ENCODE measurements at places on chromosomes 6 and 20.
A peak's percentile ranks its signal among the peaks of the same experiment; 100 is the strongest.

- DNase-seq, result no peak
These were observed 149.5 kb upstream of the RPS6KA2 start for GRCh38 chr6:166776571-166776970.

- no peak for DNase-seq
These were observed 148.0 kb downstream of the LRFN2 start for GRCh38 chr6:40439026-40439800.

GRCh38 chr20:56752274-56752673 lies 123.2 kb downstream of the TFAP2C start:
- DNase-seq, result no peak

GRCh38 chr6:6604566-6604965 lies 16.0 kb downstream of the LY86 start:
- DNase-seq, result no peak

GRCh38 chr6:158654960-158655489 lies 5.2 kb downstream of the SYTL3 start:
- DNase-seq, result no peak

GRCh38 chr6:34644716-34645115 lies 51.9 kb downstream of the ILRUN start:
- no peak for DNase-seq

- DNase-seq, result peak; percentile 31
These were observed at the start of gene COL19A1 for GRCh38 chr6:69866351-69866769. TSS of gene COL19A1 (plus strand) at chr6:69866556. CDS start at chr6:69879568, 13,012 bp downstream.

DNA sequence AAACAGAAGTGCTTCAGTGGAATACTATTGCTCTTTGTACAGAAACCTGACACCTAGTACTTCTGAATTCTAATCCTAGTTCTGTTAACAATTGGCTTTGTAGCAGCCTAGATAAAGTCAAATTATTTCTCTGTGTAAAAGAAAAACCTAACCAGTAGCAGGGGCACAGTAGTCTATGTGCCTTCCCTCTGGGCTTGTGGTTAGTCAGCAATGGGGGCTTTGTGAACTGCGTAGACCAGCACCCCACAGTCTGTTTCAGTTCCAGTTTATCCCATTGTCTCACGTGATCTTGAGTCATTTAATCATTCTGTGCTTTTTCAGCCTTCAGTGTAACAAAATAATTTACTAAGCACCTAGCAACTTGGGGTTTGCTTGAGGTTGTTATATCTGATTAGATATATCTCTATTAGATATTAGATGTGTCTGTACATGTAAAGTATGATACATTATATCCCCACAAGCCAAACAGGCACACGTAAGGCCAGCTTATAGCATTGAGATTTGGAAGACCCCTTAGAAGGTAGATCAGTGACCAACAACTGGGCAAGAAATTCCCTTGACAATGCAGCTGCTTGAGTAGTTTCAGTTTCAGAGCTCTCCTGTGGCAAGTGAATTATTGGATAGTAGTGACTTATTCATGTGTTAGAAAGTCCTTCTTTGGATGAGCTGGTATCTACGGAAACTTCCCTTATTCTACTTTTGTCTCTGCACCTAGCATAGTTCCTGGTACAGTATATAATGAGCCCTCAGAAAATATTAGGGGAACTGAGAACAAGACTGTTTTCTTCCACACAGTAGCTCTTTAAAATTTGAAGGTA lies 27.9 kb upstream of the CCR6 start:
- no peak for DNase-seq

DNA sequence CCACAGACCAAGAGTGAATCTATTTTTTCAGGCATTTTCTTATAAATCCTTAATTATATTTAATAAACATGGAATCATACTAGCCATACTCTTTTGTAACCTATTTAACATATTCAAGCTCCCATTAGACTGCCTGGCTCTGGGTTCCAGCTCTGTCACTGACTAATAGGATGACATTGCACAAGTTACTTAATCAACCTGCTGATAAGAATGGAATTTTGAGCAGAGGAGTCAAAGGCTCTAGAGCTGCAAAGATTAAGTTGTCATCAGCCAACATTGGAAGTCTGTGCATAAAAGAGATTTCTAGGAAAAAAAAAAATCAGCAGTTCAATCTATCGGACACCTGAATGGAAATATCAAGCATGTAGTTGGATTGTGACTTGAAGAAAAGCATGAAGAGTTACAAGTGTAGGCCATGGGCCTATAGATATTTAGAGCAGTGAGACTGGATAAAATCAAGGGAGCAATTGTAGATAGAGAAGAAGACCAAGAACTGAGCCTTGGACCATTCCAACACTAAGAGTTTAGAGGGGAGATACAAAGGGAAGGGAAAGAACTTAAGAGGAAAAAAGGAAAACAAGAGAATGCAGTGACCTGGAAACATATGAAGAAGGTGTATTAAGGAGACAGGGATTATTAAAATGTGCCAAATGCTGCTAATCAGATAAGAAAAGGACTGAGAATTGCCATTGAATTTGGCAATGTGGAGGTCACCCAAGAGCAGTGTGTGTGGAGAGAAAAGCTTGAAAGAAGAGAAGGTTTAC lies 11.0 kb upstream of the HINT3 start:
- no peak for DNase-seq

DNA sequence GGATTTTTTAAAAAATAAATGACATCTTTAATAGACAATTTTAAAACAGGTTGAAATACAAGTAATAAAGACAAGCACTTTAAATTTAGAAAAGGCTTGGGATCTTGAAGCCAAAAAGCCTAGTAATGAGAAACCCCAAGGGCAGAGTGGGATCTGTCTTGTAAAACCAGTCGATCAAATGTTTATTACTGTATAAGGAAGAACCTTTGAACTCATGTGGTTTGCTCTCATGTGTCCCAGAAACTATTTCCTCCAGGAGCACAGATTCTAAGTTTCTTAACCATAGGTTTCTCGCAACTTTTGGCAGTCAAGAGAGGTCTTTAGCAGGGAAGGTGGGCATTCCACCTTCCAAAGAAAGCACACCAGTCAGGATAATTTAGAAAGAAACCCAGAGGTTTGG lies 541.7 kb upstream of the BTBD3 start:
- DNase-seq, result no peak

DNA sequence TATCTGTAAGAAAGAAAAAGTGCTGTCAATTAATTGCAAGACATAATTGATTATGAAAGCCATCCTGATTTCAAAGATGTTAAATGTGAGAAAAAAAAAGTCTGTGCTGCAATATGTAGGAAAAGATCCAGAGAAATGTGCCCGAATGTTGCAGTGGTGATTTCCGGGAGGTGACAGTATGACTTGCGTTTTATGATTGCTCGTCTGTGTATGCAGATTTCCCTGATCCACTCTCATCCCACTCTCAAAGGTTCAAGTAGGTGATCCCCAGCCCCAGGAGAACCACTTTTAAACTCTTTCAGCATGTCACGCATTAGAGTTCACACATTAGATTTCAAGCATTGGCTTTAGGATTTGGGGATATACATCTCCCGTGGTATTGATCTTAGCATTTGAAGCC lies 57.8 kb downstream of the TPD52L1 start:
- DNase-seq, result no peak

DNA sequence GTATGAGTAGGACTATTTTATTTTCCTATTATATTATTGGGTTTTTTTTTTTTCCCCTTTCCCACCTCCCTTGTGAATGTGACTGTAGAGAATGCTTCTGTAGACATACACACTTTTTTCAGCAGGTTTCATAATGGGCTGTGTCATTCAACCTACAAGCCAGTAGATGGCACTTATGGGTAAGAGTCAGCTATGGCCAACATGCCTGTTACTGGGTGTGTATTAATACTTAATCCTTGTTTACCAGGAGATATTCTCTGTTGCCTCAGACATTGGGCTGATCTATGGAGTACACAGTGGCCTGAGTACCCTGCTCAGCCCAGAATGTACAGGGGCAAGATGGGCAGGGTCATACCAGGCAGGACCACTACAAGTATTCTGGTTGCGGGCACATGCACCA lies 382.5 kb downstream of the EPHA7 start:
- no peak for DNase-seq

DNA sequence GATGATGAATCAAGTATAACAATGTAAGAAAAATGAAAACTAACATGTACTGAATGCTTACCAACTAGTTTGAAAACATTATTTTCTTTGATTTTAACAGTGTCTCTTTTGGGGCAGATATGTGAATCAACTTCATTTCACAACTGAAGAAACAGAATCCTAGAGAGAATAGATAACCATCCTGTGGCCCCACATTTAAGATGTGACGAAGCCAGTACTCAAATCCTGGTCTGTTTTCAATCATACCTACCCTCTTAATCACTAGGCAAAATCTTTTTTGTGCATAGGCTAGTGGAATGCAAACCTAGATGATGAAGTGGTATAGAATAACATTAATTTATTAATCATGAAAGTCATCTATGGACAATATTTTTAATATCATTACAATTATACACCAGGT lies 371.6 kb upstream of the EPHA7 start:
- no peak for DNase-seq

GRCh38 chr20:13220194-13220903 lies 725 bp upstream of the ISM1 start:
- DNase-seq, result peak; percentile 48

DNA sequence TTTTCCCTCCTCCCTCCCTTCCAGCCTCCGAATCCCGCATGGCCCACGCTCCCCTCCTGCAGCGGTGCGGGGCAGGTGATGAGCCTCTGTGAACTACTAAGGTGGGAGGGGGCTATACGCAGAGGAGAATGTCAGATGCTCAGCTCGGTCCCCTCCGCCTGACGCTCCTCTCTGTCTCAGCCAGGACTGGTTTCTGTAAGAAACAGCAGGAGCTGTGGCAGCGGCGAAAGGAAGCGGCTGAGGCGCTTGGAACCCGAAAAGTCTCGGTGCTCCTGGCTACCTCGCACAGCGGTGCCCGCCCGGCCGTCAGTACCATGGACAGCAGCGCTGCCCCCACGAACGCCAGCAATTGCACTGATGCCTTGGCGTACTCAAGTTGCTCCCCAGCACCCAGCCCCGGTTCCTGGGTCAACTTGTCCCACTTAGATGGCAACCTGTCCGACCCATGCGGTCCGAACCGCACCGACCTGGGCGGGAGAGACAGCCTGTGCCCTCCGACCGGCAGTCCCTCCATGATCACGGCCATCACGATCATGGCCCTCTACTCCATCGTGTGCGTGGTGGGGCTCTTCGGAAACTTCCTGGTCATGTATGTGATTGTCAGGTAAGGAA lies at the start of gene OPRM1:
Gene OPRM1 (plus strand): TSS at position 10 of the 612 bp plus-strand sequence. CDS start 305 bp downstream, at position 315.
- DNase-seq, result peak; percentile 59

- DNase-seq, result peak; percentile 60
These were observed 1.6 kb upstream of the PSMB8 start for GRCh38 chr6:32845384-32845884.

DNA sequence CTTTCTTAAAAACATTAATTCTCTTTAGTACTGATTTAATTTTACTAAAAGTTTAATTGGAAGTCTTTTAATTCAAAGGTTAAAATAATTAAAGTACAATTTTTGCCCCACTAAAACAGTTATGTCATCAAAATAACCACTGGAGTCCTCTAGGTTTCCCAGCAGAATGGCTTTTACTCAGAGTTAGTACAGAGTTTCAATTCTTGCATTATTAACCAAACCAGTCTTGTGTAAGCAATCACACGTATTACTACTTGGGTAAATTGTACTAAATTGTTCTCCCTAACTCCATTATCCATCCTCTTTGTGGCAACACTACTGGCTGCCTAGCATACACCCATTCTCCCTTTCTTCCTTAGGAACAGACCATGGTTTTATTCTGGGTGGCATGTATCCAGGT lies 36.9 kb downstream of the CDK19 start:
- no peak for DNase-seq

GRCh38 chr6:143097224-143097795 lies 36.6 kb downstream of the AIG1 start:
- no peak for DNase-seq

GRCh38 chr6:10269814-10270472 lies 144.9 kb downstream of the TFAP2A start:
- no peak for DNase-seq

- no peak for DNase-seq
These were observed 51.1 kb downstream of the STAU1 start for GRCh38 chr20:49136817-49137571.

- no peak for DNase-seq
These were observed 165.1 kb downstream of the ZFAND3 start for GRCh38 chr6:37984578-37984977.

DNA sequence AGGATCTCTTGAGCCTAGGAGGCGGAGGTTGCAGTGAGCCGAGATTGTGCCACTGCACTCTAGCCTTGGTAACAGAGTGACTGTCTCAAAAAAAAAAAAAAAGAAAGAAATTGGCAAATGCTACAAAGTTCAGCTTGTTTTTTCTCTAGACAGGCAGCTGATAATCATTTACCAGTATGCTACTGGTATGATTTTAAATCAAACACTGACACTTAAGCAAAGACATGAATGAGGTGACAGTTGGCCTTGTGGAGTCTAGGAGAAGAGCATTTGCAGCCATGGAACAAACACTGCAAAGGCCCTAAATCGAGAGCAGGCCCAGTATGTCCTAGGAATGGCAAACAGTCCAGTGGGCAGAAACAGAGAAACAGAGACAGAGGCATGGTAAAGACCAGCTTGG lies 99.7 kb upstream of the CEP85L start:
- DNase-seq, result no peak

GRCh38 chr20:15922556-15922955 lies 650.7 kb downstream of the KIF16B start:
- no peak for DNase-seq

- no peak for DNase-seq
These were observed 27.1 kb downstream of the TOP1 start for GRCh38 chr20:41055679-41056078.

- DNase-seq, result no peak
These were observed 44.4 kb downstream of the ZNF292 start for GRCh38 chr6:87199787-87200186.

DNA sequence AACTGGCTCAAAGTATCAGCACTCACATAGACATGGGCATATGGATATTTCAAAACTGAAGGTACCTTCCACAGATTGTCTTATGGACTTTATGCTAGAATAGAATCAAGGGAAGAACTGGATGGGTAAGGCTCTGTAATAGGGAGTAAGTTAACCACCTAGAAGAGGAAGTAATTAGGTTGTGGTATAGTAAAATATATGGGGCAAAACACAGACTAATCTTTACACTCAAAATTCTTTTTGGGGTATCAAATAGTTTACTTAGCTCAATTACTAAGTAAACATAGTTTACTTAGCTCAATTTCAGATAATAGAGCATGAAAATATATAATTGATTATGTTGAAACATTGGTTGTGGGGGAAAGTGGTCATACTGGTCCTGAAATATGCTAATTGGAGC lies 94.2 kb upstream of the ATXN1 start:
- no peak for DNase-seq

- no peak for DNase-seq
These were observed 74.0 kb downstream of the SRC start for GRCh38 chr20:37419774-37420542.

DNA sequence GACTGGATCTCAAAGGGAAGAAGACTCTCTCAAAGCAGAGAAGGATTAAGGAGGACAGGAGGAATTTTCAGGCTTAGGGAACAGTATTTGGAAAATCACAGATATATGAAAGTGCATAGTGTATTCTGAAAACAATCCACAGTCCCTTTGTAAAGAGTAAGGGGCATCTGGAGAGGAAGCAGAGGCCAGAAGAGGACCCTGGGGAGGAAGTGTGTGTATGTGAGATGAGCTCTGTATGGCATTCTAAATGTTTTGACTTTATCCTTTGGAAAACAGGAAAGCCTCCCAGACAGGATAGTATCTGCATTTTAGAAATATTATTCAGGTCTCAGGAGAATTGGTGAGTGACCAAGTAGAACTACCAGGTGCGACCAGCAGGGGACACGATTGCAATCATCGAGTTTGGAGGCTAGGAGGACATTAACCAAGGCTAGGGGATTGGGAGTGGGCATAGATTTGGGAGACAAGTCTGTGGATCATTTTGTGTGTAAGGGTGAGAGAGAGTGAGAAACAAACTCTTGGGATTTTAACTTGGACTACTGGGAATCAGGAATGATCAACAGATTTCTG lies 38.3 kb upstream of the FAM184A start:
- peak; percentile 44 for DNase-seq

- no peak for DNase-seq
These were observed 57.4 kb upstream of the DACT2 start for GRCh38 chr6:168376811-168377483.

Data from activated CD4-positive, alpha-beta T cell treated with anti-CD3 and anti-CD28 coated beads for 48 hours (primary cell).